ENCODE measurements at places on chromosomes 4 and X.

GRCh38 chr4:73727685-73728084, 12.7 kb upstream of the CXCL8 start:
- H3K4me3 ChIP-seq: no peak overlapping the region
- no peaks in the 10 kb centered on the region for H3K4me1 ChIP-seq
- H3K36me3 ChIP-seq: no peaks in the 10 kb centered on the region

DNA sequence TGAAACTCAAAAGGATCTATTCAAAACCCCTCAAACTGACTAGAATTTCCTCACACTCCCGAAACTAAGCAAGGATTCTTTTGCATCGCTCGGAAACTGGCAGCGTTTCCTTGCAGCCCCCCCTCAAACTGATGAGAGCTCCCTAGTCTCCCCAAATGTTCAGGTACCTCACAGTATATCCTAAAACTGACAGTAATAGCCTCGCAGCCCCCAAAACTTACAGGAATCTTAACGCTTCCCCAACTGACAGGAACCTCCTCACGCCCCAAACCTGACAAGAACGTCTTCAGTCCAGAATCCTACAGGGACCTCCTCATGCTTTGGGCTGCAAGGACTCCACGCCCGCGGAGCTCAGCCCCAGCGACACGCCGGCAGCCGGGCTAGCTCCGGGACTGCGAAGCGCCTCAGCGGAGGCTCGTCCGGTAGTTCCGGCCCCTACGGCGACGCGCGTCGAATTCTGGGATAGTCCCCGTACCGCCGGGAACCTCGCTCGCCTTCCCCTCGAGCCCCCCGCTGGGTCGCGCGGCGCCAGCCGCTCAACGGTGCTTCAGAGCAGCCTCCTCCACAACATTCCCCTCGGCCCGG, 640 bp downstream of the PHF8 start:
- H3K27me3 ChIP-seq: no peaks in the 10 kb centered on the region
- DNase-seq: peak; percentile 4
- peaks cover 3% of the 10 kb centered on the region for H3K4me1 ChIP-seq
- peaks cover 28% of the 10 kb centered on the region for H3K36me3 ChIP-seq
- H3K4me3 ChIP-seq: peak overlapping the region; percentile 84

DNA sequence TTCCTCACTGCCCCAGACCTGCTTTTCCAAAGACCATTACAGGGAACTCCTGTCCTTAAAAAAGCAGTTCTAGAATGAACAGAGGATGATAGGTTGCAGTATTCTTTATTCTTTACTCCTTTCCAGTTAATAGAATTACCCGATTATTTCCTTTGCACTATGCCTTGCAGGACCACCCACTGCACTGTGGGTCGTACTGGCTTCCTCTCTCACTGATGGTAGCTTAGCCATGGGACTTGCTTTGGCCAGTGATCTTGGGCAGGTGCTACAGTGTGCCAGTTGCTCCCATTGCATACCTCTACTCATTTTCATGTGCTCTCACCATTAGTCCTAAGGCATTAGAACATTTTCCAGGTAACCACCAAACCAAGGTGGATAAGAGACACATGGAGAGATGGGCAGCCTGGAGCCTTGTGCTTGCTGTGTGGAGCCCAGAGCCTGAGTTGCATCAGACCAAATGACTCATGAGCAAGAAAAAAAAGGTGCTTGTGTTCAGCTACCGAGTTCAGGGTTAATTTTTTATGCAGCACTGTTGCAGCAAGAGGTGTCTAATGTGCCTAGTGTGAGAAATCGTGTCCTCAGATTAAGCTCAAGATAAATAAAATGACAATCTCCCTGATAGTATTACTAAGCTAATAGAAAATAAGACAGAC, 7.6 kb upstream of the UNC5C start:
- no peaks in the 10 kb centered on the region for H3K36me3 ChIP-seq
- peaks cover 8% of the 10 kb centered on the region for H3K4me1 ChIP-seq
- H3K27ac ChIP-seq: no peak overlapping the region
- no peaks in the 10 kb centered on the region for H3K27me3 ChIP-seq
- DNase-seq: no peak

- no peak overlapping the region for H3K27ac ChIP-seq
- H3K27me3 ChIP-seq: no peaks in the 10 kb centered on the region
- no peaks in the 10 kb centered on the region for H3K4me1 ChIP-seq
These were observed 95.7 kb upstream of the DRD5 start for GRCh38 chr4:9685692-9686091.

DNA sequence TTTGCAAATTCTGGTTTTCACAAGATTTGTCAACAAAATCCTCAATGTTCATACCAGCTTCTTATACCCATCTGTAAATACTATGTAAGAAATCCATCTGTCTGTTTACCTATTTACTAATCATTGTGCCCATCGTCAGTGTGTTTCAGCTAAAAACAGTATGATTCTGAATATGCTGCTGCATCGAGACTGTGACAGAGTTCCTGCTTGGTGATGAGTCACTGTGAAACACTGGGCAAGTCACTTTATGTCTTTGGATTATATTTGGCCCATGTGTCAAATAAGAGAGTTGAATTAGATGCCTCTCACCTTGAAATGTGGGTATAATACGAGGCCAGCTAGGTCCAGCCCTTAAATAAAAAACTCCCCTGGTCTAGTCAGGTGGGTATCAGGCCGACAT, 79.3 kb downstream of the CBLL2 start:
- H3K4me3 ChIP-seq: no peak overlapping the region

- no peaks in the 10 kb centered on the region for H3K4me1 ChIP-seq
- DNase-seq: no peak
- no peak overlapping the region for H3K4me3 ChIP-seq
- H3K27me3 ChIP-seq: no peaks in the 10 kb centered on the region
These were observed 146.6 kb downstream of the AASDH start for GRCh38 chr4:56240554-56241174.

DNA sequence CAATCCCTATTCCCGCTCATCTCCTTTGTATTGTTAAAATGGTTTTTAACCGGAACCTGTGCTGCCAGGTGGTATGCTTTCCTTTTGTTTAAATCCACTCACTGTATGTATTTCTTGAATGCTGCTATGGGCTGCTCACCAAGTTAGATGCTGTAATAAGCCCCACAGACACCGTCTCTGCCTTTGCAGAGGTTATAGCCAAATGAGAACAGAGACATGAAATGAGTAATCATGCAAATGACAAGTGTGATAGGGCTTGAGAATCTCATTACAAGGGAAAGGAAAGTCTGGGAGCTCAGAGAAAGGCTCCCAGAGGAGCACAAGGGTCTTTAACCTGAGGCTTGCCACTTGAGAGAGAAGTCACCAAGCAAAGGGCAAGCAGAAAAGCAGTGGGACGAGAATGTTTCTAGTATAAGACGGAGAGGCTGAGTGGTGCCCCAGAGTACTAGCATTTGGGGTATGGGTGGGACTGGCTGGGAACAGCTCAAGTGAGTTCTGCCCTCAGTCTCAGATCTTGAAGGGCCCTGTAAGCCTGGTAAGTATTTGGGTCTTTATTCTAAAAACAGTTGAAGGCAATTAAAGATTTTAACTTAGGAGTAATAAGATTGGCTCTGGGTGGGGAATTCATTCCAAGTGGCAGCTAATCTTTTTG, 110.8 kb upstream of the H2AZ1 start:
- H3K27ac ChIP-seq: no peak overlapping the region
- H3K36me3 ChIP-seq: no peaks in the 10 kb centered on the region
- DNase-seq: no peak
- H3K4me1 ChIP-seq: peaks cover 3% of the 10 kb centered on the region

- peaks cover 3% of the 10 kb centered on the region for H3K4me1 ChIP-seq
- no peaks in the 10 kb centered on the region for H3K36me3 ChIP-seq
- DNase-seq: no peak
These were observed 7.1 kb upstream of the TBC1D14 start for GRCh38 chr4:6902318-6903042.

- H3K27ac ChIP-seq: no peak overlapping the region
- DNase-seq: no peak
- H3K27me3 ChIP-seq: no peaks in the 10 kb centered on the region
These were observed 16.6 kb upstream of the HPGDS start for GRCh38 chr4:94359221-94359620.

DNA sequence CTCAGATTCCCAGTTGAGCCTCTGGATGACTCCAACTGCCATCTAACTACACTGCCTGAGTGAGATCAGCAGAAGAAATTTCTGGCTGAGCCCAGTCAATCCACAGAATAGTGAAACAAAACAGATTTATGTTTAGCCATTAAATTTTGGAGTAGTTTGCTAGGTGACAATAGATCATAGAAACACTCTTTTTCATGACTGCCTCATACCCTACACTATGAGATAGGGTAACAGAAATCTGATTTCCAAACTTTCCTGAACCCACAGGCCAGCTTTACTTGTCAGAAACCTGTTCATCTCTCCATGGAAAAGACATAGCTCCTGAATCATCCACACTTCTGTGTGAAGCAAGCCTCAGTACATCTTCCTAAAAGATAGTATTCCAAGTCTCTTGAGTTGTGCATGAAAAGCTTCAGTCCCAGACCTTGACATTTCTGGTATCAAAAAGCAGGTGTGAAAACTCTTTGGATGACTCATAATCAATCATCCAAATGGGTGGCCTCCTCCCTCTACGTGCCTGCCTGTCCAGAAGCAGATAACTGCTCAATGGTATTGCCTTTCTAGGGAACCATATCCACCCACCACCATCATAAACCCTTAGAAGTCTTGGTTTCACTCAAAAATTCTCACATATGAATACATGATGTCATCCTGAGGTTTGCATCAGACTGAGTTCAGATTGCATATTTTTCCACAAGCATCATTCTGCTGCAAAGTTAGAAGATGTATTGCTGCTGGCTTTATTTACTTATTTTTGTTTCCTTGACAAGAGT, 47.5 kb upstream of the RAP2C start:
- H3K27me3 ChIP-seq: no peaks in the 10 kb centered on the region
- no peak overlapping the region for H3K27ac ChIP-seq
- H3K36me3 ChIP-seq: no peaks in the 10 kb centered on the region

- H3K4me1 ChIP-seq: no peaks in the 10 kb centered on the region
- no peak for DNase-seq
- H3K27ac ChIP-seq: no peak overlapping the region
- H3K4me3 ChIP-seq: no peak overlapping the region
- no peaks in the 10 kb centered on the region for H3K36me3 ChIP-seq
These were observed 82.4 kb upstream of the SMIM10 start for GRCh38 chrX:134908356-134908755.

DNA sequence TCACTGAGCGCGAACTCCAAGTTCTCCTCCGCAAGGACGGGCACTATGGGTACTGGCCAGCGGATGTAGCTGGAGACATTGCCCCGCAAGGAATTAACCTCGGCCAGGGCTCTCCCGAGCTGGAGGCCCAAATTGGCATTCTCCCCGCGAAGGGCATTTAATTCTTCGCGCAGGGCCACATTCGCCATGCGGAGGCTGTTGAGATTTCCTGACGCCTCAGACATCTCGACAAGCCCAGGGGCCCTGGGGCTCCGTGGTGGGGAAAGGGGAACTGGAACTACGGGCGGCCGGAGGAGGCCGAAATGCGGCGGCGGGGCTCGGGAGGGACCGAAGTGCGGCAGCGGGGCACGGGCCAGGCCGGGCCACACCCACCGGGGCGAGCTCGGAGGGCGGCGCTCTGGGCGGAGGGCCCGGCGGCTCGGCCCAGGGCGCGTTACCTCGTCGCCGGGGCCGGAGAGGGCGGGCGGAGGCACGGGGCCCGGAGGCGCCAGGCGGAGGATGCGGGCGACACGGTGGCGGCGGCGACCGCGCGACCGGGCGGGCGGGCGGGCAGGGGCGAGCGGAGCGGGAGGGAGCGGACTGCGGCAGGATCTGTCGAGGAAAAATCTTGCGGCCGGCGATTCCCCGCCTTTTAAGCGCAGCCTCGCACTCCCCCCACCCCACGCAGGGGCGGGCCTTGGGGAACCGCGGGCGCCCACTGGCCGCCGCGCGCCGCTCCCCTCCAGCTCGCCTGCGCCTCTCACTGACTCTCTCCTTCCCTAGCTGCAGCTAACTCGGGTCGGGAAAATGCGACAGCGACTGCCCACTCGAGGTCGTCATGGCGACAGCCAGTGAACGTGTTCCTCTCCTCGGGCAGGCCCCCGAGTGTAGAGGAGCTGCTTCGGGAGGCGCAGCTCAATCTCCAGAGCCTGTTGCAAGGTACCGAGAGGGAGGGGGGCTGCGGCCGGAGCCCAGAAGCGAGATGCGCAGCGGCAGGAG, at the start of gene RTL5:
Gene RTL5, minus strand, starts transcription at position 599 of the 978 bp plus-strand sequence.
- peaks cover 12% of the 10 kb centered on the region for H3K4me1 ChIP-seq
- peaks cover 5% of the 10 kb centered on the region for H3K36me3 ChIP-seq
- H3K27ac ChIP-seq: peak within 1 kb of the TSS; percentile 59
- peak; percentile 78 for DNase-seq
- peak within 1 kb of the TSS; percentile 40 for H3K4me3 ChIP-seq

- H3K4me3 ChIP-seq: no peak overlapping the region
- H3K27ac ChIP-seq: no peak overlapping the region
- no peaks in the 10 kb centered on the region for H3K27me3 ChIP-seq
- DNase-seq: no peak
These were observed 48.2 kb upstream of the H2AZ1 start for GRCh38 chr4:99998062-99998867.

DNA sequence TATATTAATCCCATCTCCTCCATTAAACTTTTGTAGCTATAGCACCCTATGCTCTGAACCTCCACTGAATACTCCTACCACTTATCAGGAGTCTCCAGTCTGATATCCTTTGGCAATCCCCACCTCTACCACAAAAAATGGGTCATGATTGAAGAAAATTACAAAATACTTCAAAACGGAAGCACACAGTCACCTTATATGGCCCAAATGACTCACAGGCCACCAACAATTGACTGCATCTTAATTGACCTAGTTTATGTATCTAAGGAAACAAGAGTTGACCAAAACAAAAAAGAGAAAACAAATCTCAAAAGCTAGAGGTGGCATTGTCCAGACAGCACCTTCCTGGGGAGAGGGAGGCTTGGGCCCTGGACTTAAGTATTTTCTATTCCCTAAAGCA, 120.0 kb upstream of the DIAPH2 start:
- H3K27me3 ChIP-seq: no peaks in the 10 kb centered on the region
- no peak overlapping the region for H3K4me3 ChIP-seq
- no peak for DNase-seq
- H3K27ac ChIP-seq: no peak overlapping the region

DNA sequence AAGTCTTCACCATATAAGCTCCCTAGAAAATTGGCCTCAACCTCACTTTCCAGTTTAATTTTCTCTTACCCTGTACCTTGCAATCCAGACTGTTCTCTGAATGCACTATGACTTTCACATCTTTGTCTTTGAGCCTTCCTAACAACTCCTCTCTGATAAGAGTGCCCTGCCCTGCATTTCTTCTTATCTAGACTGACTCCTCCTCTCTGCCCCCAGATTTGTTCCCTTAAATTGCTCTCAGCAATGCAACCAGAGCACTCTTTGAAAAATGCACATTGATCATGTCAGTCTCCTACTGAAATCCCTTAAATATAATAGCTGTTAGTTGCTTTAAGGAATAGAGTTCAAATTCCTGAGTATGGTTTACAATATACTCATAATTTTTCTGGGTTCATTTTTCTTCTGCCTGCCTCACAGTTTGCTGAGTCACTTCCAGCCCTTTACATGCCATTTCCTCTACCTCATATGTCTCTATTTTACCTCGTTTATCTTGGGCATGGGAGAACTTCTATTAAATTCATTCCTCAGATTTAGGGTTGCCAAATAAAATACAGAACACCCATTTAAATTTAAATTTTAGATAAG, 582.7 kb upstream of the AADAT start:
- H3K27me3 ChIP-seq: no peaks in the 10 kb centered on the region
- H3K4me3 ChIP-seq: no peak overlapping the region
- no peaks in the 10 kb centered on the region for H3K36me3 ChIP-seq
- peaks cover 3% of the 10 kb centered on the region for H3K4me1 ChIP-seq
- no peak overlapping the region for H3K27ac ChIP-seq

Data from neuronal stem cell (in vitro differentiated cells).